ENCODE measurements at places on chromosomes 3 and 15. TPM values are rescaled to one million over a fixed set of nuclear protein-coding genes. Genes with fewer than 3 reads are reported as not detected.

TMPRSS7 gene
- polyA plus RNA-seq: not detected

DNA sequence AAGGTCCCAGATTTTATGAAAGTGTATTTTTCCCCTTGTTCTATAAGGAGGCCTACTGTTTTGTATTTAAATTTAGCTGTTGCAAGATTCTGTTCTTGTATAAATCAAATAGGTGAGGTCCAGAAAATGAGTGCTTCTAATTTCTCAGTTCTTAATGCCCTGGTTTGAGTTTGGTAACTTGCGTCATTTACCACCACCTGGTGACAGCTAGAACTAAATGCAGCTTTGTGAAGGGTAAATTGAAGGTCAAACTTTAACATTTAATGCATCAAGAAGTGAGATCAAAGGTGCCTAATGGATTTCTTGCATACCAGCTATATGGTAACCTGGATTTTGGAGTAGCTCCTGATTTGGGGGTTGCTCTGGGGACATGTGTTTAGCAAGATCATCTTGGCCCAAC lies 50.7 kb upstream of the POLR2M start:
- no peak for DNase-seq

DNA sequence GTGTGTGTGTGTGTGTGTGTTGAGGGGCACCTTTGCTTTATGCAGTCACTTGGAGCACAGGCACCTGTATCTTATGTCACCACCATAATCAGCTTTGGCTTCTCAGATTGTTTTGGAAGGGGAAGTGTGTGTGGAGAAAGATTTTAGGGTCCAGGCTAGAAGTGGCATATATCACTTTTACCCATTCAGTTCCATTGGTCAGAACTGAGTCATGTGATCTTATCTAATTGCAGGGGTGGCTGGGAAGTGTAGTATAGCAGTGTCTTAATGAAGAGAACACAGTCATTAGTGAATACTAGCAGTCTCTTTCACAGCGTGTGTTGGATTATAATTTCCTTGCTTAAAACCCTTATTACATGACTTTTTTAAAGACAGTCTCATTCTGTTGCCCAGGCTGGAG lies 20.6 kb downstream of the NCK1 start:
- no peak for DNase-seq

- DNase-seq: no peak
Measured at GRCh38 chr3:143436231-143436930, 316.8 kb downstream of the CHST2 start.

GRCh38 chr15:71792521-71792920 lies 17.8 kb upstream of the NR2E3 start:
- no peak for DNase-seq

Measured in right renal cortex interstitium (tissue), 3 donors.